ENCODE measurements at places on chromosomes 5 and 9.

- no peak for DNase-seq
Observed at GRCh38 chr9:6920041-6920440, 162.3 kb downstream of the KDM4C start.

DNA sequence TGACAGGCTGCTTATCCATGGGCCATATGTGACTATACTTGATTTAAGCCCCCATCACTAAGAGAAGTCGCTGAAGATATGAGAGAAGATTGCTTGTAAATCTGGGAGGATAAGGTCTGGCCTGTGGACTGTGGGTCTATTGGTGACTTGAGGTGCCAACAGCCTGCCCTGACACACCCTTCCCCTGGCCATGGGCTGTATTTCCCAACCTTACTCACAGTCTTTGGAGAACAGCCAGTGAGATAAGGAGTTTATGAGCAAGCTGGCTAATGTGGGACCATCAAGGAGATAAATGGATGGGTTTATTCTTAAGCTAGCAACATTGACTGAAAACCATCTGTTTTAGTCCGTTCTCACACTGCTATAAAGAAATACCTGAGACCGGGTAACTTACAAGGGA is 231.3 kb downstream of the ZSWIM6 start:
- no peak for DNase-seq

DNA sequence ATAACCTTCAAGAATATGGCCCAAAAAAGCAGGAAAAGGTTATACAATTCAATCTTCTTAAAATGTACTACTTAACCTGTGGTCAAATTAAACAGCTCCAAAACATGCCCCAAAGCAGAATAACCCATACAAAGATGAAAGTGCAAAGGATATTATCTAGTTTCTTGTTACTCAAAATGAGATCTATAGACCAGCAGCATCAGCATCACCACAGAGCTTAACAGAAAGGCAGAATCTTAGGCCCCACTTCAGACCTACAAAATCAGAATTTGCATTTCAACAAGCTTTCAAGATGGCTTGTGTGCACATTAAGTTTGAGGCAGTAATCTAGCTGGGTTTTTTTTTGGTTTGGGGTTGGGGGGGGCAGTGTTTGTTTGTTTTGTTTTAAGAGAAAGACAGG is 54.0 kb downstream of the SCAI start:
- DNase-seq, result no peak

GRCh38 chr5:140785905-140786686 is at the start of gene PCDHA1:
PCDHA1 (plus strand) TSS chr5:140786140.
- DNase-seq, result no peak

- DNase-seq, result no peak
Observed at GRCh38 chr9:114883709-114884108, 46.7 kb downstream of the TNFSF8 start.

- no peak for DNase-seq
Observed at GRCh38 chr5:1542781-1543180, 19.0 kb upstream of the LPCAT1 start.

DNA sequence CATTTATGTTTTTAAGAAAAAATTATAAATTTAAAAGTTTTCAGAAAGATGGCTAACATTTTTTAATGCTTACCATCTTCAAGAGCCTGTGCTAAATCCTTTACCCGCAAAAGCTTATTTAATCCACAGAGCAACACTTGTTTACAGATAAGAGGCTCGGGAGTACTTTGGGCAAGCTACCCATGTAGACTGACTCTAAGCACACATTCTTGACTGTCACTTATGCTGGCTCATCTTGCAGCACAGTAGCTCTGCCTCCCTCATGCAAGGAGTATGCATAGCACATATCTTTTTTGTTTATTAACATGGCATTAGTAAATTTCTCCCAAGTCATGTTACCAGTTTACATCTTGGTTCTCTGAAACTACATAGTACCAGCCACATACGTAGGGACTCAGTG is 14.7 kb downstream of the SH3RF2 start:
- no peak for DNase-seq

DNA sequence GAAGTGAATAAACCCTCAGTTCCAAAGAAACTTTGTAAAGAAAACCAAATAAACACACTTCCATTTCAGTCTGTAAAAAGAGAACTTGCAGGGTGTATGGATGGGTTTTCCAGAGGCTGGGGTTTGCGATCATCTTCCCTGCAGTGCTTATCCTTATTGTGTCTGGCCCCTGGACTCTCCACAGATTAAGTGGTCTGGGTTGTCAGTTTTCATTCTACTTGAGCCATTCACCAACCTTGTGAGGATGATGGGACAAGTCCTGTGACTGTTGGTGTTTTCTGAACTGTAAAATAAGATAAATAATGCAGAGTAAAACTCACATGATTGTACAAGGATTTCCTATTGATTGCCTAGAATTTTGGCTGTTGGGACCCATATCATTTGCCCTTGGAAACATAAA is 166.1 kb upstream of the MOCS2 start:
- no peak for DNase-seq

DNA sequence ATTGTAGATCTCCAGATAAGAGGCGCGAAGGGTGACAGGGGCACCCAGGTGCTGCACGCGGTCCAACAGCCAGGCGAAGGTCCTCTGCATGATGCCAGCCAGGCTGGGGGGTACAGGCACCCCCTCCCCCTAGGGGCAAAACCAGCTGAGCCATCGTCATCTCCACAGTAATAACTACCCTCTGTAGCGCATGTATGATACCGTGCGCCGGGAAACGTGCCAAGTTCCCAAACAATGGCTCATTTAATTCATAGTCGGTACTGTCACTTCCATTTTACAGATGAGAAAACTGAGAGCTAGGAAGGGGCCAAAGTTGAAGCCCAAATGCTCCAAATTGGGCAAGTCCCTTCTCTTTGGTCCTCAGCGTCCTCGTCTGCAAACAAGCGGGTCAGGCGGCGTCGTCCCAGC is 1.5 kb downstream of the KIF12 start:
- DNase-seq, result peak; percentile 11

DNA sequence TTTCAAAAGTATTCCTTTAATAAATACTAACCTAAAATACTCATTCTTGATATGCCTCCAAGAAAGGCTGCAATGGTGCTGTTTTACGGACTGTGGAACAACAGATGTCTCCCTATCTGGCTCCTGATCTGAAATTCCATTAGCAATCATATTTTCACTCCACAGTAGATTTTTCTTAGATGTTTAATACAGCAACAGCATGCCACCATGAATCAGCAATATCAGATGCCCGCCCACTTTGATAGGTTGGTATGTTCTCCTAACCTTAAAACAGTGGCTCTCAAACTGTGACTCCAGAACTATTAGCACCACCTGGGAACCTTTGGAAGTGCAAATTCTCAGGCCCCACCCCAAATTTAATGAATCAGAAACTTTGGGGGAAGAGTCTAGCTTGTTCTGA is 110.2 kb downstream of the MLLT3 start:
- no peak for DNase-seq

- no peak for DNase-seq
Observed at GRCh38 chr9:126049088-126049487, 277.5 kb upstream of the MVB12B start.

GRCh38 chr9:113290052-113290607 is 13.0 kb downstream of the RNF183 start:
- DNase-seq, result no peak

DNA sequence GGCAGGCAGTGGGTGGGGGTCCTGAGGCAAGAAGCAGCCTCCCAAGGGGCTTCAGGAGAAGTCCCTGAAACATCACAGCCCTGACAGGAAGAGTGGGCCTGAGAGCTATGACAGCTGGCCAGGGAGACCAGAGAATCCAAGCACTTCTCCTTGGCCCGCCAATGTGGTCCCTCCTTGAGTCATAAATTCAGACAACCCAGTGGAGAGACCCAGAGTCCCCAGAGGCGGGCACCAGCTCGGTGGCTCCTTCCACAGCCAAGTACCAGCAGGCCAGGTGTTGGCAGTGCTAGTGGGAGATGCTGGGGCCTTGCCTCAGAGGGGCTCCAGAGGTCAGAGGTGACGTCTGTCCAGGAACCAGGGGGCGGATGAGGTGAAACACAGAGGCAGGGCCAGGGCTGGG is 1.6 kb upstream of the DOK3 start:
- DNase-seq, result no peak

GRCh38 chr5:132023258-132024116 is 12.0 kb upstream of the ACSL6 start:
- no peak for DNase-seq
